Lung (tissue), 17 donors: ENCODE measurements at places on chromosomes 4 and X. TPM values are rescaled to one million over a fixed set of nuclear protein-coding genes. Genes with fewer than 3 reads are reported as not detected.
A peak's percentile ranks its signal among the peaks of the same experiment; 100 is the strongest.

CXCL6 gene
- total RNA-seq: 6.2 TPM

FAM9C gene
- total RNA-seq: 0.28 TPM

MCF2 gene
- 0.14 TPM for total RNA-seq

GRCh38 chr4:98522636-98523395 is 135.6 kb downstream of the TSPAN5 start:
- DNase-seq: peak; percentile 32
- no peaks in the 10 kb centered on the region for H3K27me3 ChIP-seq
- H3K4me1 ChIP-seq: peaks cover 15% of the 10 kb centered on the region
- H3K4me3 ChIP-seq: no peak overlapping the region
- no peak overlapping the region for H3K27ac ChIP-seq

DNA sequence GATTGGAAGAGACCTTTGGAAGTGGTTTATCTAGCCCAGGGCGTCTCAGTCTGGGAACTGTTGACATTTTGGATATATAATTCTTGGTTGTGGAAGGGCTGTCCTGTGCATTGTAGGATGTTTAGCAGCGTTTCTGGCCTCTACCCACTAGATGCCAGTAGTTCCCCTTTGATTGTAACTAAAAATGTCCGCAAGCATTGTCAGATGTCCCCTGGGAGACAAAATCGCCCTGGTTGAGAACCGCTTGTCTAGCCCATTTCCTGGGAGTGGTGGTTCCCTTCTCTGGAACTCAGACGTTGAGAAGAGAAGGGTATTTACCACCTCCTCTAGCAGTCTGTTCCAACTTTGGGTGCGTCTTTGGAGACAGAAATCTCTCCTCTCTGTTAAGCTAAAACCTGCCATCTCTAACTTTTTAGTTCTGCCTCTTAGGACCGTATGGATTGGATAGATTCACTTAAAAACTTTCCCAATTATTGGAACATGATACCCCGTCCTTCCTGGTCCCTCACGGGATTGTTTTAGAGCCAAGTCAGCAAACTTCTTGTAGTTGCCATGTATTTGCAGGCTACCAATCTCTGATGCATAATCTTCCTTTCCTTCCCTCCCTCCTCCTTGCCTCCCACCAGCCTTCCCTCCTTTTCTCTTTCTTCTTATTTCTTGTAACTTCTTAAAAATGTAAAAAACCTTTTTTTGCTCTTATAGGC is 13.9 kb downstream of the TMEM165 start:
- peak; percentile 61 for DNase-seq
- H3K27ac ChIP-seq: no peak overlapping the region
- no peaks in the 10 kb centered on the region for H3K27me3 ChIP-seq
- peaks cover 1% of the 10 kb centered on the region for H3K4me1 ChIP-seq

DNA sequence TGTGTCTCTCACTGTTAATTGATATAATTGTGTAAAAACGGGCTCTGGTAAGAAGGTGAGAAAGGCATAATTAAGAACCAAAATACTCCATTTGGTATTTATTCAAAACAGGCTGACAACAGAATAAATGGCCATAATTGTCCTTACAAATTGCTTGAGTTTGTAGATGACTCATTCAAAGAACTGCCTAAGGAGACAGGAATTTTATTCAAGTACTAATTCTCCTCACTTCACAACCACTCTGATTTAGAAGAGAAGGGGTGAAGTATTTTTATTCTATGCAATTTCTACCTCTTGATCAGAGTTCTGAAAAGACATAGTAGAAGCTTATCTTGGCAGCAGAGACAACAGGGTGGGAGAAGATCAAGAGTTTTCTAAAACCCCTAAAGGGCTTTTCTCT is 43.1 kb downstream of the ATP11C start:
- H3K4me1 ChIP-seq: no peaks in the 10 kb centered on the region
- H3K27me3 ChIP-seq: peaks cover 3% of the 10 kb centered on the region
- no peak overlapping the region for H3K27ac ChIP-seq
- no peaks in the 10 kb centered on the region for H3K36me3 ChIP-seq

- no peaks in the 10 kb centered on the region for H3K4me1 ChIP-seq
- H3K4me3 ChIP-seq: no peak overlapping the region
- no peak for DNase-seq
These were observed 19.6 kb upstream of the SOD3 start for GRCh38 chr4:24775750-24776149.

DNA sequence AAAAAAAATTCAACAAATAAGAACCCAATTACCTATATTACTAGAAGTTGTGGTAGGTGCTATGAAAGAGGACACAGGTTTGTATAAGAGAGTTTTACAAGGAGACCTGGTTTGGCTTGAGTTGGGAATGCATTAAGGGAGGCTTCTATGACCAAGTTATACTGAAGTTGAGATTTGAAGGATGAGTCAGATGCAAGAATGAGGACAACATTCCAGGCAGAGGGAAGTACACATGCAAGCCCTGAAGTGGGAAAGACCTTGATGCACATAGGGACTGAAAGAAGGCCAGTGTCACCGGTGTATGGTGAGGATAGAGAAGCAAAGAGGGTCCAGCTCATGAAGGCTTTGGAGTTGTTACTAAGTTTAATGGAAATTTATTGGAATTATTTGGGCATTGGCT is 52.2 kb downstream of the ANK2 start:
- no peaks in the 10 kb centered on the region for H3K4me1 ChIP-seq
- no peak overlapping the region for H3K4me3 ChIP-seq
- peaks cover 3% of the 10 kb centered on the region for H3K27me3 ChIP-seq
- no peaks in the 10 kb centered on the region for H3K36me3 ChIP-seq

- peak; percentile 6 for DNase-seq
- H3K27me3 ChIP-seq: peaks cover 59% of the 10 kb centered on the region
- peaks cover 8% of the 10 kb centered on the region for H3K4me1 ChIP-seq
These were observed at the start of gene PPP2R2C for GRCh38 chr4:6472387-6473263. PPP2R2C (minus strand) TSS chr4:6472614; CDS start chr4:6472229, 385 bp downstream.

GRCh38 chr4:726838-727237 is 21.2 kb downstream of the PCGF3 start:
- H3K27ac ChIP-seq: peak overlapping the region; percentile 1
- H3K4me3 ChIP-seq: no peak overlapping the region
- no peak for DNase-seq
- H3K4me1 ChIP-seq: no peaks in the 10 kb centered on the region

DNA sequence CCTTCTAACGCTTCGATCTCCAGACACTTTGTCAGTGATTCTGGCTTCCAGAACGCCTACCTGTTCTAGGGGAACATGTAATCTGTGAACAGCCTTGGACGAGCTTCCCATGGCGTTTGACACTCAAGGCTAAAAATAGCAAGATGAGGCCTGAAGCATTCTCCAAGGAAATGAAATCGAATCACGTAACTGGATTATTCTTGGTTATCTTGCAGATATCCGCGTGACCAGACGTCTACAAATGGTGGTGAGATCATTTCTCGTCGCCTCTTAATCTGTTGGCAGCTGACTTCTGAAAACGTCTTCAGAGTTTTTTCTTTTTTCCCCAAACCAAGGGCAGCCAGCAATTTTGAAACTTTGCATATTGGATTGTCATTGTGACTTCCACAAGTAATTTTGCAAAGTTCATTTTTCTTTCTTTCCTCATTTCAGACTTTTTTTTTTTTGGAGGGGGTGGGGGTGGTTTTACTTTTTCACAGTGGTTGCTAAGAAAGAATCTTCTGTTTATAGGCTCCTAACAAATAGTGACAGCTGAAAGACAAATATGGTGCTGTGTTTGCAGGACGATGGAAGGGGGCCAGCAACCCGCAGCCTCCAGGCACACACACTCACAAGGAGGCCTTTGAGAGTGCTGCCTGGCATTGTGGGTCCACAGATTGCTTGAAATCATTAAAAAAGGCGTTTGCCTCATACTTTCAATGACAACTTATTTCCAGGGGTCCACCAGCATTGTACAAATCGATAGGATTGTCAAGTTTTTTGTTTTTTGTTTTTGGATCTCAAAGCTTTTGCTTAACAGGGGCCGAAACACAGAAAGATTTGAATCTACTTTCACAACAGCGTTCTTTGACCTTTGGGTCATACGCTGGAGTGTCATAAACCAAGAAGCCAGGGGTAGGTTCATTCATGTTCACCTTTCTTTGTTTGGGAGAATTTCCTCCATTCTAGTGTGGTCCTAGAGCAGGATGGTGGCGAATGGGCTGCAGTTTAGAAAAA is 32.4 kb upstream of the PDLIM3 start:
- no peaks in the 10 kb centered on the region for H3K36me3 ChIP-seq
- H3K27ac ChIP-seq: peak overlapping the region; percentile 93
- H3K4me1 ChIP-seq: peaks cover 4% of the 10 kb centered on the region
- no peaks in the 10 kb centered on the region for H3K27me3 ChIP-seq
- H3K4me3 ChIP-seq: no peak overlapping the region

GRCh38 chr4:145075742-145076468 is 22.1 kb downstream of the ANAPC10 start:
- peaks cover 12% of the 10 kb centered on the region for H3K36me3 ChIP-seq
- H3K4me1 ChIP-seq: no peaks in the 10 kb centered on the region
- no peaks in the 10 kb centered on the region for H3K27me3 ChIP-seq
- no peak overlapping the region for H3K4me3 ChIP-seq

- DNase-seq: no peak
- H3K4me1 ChIP-seq: no peaks in the 10 kb centered on the region
- no peak overlapping the region for H3K4me3 ChIP-seq
- peaks cover 8% of the 10 kb centered on the region for H3K27me3 ChIP-seq
These were observed 175.9 kb downstream of the BCOR start for GRCh38 chrX:39921838-39922237.

GRCh38 chrX:45166781-45167180 is 33.9 kb downstream of the DIPK2B start:
- DNase-seq: no peak
- no peaks in the 10 kb centered on the region for H3K27me3 ChIP-seq
- H3K27ac ChIP-seq: no peak overlapping the region
- no peak overlapping the region for H3K4me3 ChIP-seq
- H3K36me3 ChIP-seq: no peaks in the 10 kb centered on the region

- peaks cover 11% of the 10 kb centered on the region for H3K4me1 ChIP-seq
- H3K4me3 ChIP-seq: no peak overlapping the region
- H3K27me3 ChIP-seq: no peaks in the 10 kb centered on the region
- DNase-seq: peak; percentile 91
- no peak overlapping the region for H3K27ac ChIP-seq
These were observed 2035.3 kb upstream of the TENM3 start for GRCh38 chr4:180207921-180208320.

DNA sequence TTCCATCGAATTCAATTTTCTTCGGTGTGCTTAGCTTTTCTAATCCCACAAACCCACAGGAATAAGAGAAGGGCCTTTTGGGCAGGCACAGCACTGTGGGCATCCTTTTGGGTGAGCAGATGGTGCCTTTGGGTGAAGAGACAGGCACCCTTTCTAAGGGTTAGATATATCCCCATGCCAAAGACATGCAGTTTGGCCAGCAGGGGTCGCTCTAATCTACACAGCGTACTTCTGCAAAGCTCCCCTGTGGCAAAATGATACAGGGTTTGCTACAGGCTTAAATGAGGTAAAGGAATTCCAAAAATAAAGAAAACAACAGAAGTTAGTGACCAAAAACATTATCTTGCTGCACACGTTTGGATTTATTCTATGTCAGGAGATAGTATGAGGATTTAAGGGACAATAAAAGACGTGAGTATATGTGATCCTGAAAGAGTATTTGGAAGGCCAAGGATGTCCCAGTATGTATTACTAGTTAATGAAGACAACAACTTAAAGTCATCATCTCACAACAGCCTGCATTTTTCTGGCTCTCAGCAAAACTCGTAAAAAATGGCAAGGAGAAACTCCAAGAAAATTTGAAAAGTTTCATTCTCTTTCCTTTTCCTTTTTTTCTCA is 49.5 kb downstream of the PHEX start:
- no peak overlapping the region for H3K27ac ChIP-seq
- DNase-seq: peak; percentile 46
- H3K4me1 ChIP-seq: no peaks in the 10 kb centered on the region
- no peaks in the 10 kb centered on the region for H3K36me3 ChIP-seq
- peaks cover 3% of the 10 kb centered on the region for H3K27me3 ChIP-seq
